Natural killer cell treated with Interleukin-12 subunit alpha and Interleukin-12 subunit beta and Interleukin-15 and Interleukin-18, amount 100 ng/mL, for 72 hours (primary cell): ENCODE measurements at places on chromosomes 2 and 18. TPM values are rescaled to one million over a fixed set of nuclear protein-coding genes. Genes with fewer than 3 reads are reported as not detected.

- no peak for DNase-seq
- no peak overlapping the region for H3K27ac ChIP-seq
- no peak overlapping the region for H3K4me3 ChIP-seq
- H3K27me3 ChIP-seq, result no peaks in the 10 kb centered on the region
- H3K4me1 ChIP-seq, result no peaks in the 10 kb centered on the region
These were observed 318.5 kb downstream of the FBXO15 start for GRCh38 chr18:73829146-73829545.

DNA sequence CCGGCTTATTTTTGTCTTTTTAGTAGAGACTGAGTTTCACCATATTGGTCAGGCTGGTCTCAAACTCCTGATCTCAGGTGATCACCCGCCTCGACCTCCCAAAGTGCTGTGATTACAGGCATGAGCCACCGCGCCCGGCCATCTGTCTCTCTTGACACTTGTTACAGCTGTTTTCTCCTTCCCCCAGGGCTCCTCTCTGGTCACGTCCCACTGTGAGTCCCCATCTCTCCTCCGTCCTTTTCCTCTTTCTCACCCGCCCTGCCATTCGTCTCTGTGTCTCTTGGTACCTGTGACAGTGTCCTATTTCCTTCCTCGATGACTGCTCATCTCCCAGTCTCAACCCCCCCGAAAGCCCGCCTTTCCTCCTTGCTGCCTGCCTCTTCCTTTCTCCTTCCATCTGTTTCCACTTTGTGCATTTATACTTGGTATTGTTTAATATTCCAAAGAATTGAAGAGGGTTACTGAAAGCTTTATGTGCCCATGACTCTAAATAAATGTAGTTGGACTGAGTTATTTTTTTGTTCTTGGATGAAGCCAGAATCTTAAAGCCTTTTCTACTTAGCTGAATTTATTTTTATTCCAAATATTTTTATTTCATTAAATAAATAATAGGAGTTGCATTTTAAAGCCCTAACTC is 241.5 kb downstream of the SH3RF3 start:
- no peaks in the 10 kb centered on the region for H3K4me1 ChIP-seq
- H3K27me3 ChIP-seq, result no peaks in the 10 kb centered on the region
- DNase-seq, result no peak
- no peak overlapping the region for H3K4me3 ChIP-seq
- H3K27ac ChIP-seq, result no peak overlapping the region

GRCh38 chr18:22556222-22557167 is 138.8 kb upstream of the CTAGE1 start:
- H3K4me3 ChIP-seq, result peak overlapping the region; percentile 1
- H3K4me1 ChIP-seq, result peaks cover 22% of the 10 kb centered on the region
- no peak overlapping the region for H3K27ac ChIP-seq
- H3K27me3 ChIP-seq, result peaks cover 37% of the 10 kb centered on the region
- no peaks in the 10 kb centered on the region for H3K36me3 ChIP-seq

DNA sequence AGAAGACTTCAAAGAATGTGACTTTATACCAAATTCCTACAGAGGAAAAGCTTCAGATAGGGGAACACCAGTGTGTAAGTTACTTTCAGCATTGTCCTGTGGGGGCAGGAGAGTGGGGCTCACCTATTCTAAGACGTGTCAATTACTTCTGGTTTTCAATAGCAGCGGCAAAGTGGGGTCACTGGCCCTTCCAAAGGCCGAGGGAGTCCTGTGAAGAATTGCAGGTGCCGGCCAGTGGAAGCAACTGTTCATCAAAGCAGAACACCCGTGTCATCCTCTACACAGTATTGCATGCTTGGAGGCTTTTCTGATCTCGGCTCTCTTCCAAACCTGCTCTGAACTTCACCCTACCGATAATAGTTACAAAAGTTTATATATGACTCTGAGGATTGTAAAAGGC is 1176.5 kb upstream of the TMEFF2 start:
- H3K27ac ChIP-seq, result no peak overlapping the region
- H3K4me1 ChIP-seq, result no peaks in the 10 kb centered on the region
- H3K27me3 ChIP-seq, result no peaks in the 10 kb centered on the region
- no peaks in the 10 kb centered on the region for H3K36me3 ChIP-seq
- DNase-seq, result no peak
- no peak overlapping the region for H3K4me3 ChIP-seq

DNA sequence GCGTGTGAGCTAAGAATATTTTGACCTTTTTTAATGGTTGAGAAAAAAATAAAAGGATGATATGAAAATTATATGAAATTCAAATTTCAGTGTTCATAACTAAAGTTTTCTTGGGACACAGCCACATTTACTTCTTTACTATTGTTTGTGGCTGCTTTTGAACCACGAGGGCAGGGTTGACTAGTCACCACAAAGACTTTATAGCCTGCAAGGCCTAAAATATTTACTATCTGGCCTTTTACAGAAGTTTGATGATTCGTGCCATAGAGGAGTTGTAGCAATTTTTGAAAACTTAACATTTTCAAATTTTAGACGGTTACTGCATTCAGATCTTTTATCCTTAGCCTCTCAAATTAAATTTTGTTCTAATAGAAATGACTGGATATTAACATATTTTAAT is 69.9 kb downstream of the LIMS1 start:
- H3K27me3 ChIP-seq, result no peaks in the 10 kb centered on the region
- no peaks in the 10 kb centered on the region for H3K36me3 ChIP-seq
- DNase-seq, result no peak
- peaks cover 34% of the 10 kb centered on the region for H3K4me1 ChIP-seq

DNA sequence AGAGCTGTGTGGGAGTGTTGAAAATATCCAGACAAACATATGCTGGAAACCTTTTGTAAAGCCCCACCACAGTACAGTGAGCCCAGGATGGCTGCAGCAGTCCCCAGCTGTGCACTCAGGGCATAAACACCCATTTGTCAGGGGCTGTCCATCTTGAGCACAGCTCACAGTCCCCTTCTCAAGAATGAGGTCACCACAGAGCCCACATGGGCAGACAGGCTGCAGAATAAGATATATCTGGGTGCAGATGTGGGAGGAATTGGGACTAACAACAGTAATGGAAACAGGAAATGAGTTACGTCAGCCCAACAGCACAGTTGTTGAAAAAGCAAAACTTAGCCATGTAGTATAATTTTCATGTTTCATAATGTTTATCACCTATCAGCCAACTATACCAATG is 219.6 kb downstream of the ETAA1 start:
- no peak for DNase-seq
- H3K27ac ChIP-seq, result peak overlapping the region; percentile 18
- H3K27me3 ChIP-seq, result no peaks in the 10 kb centered on the region
- H3K36me3 ChIP-seq, result no peaks in the 10 kb centered on the region
- no peak overlapping the region for H3K4me3 ChIP-seq
- no peaks in the 10 kb centered on the region for H3K4me1 ChIP-seq

DNA sequence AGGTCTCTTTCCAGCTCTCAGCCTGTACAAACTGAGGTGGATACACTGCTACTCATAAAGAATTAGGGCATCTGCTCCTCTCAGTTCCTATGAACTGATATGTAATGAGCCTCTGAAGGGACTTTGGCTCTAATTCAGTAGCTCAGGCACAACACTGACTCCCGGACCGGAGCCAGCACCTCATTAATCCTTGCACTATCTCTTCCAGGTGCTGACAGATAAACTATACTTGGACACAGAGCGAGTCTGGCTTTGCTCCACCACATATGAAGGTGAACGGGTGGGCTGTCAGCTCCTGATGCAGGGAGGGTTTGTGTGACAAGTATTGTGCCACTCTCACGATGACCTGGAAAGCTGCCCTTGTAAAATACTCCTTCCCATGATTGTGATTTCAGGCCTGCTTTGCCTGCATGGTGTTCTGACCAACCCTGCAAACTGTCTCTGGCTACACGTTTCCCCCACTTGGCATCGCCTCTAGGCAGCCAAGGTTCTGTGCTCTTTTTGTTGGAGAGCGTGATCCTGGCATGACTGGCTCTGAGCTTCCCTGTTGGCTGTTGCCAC is 111.6 kb upstream of the LMAN1 start:
- H3K36me3 ChIP-seq, result no peaks in the 10 kb centered on the region
- no peak overlapping the region for H3K27ac ChIP-seq
- H3K27me3 ChIP-seq, result peaks cover 39% of the 10 kb centered on the region
- H3K4me1 ChIP-seq, result no peaks in the 10 kb centered on the region
- DNase-seq, result no peak
- H3K4me3 ChIP-seq, result no peak overlapping the region

DNA sequence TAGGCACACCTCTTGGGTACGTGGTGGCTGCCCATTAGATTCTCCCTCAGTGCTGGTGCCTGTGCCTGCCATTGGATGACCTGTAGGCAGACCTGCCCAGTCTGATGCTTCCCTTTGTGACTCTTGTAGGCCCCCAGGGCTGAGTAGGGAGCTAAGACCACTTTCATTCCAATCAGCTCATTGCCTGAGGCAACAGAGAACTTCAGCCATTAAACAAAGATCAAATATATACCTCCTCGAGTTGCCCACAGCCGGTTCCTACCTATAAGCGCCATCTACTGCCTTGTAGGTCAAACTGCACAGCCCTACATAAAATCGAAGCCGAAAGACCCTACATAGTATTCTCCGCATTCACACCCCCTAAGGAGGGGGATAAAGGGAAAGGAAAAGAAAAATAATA is 184.6 kb downstream of the ETAA1 start:
- no peaks in the 10 kb centered on the region for H3K27me3 ChIP-seq
- H3K36me3 ChIP-seq, result peaks cover 21% of the 10 kb centered on the region
- DNase-seq, result no peak
- peaks cover 6% of the 10 kb centered on the region for H3K4me1 ChIP-seq
- H3K27ac ChIP-seq, result no peak overlapping the region
- H3K4me3 ChIP-seq, result no peak overlapping the region

- H3K27me3 ChIP-seq, result no peaks in the 10 kb centered on the region
- H3K4me3 ChIP-seq, result no peak overlapping the region
- H3K27ac ChIP-seq, result no peak overlapping the region
- H3K4me1 ChIP-seq, result no peaks in the 10 kb centered on the region
- H3K36me3 ChIP-seq, result no peaks in the 10 kb centered on the region
These were observed 124.2 kb downstream of the FSIP2 start for GRCh38 chr2:185862657-185863398.

- no peaks in the 10 kb centered on the region for H3K4me1 ChIP-seq
- no peak overlapping the region for H3K27ac ChIP-seq
- no peak overlapping the region for H3K4me3 ChIP-seq
- no peaks in the 10 kb centered on the region for H3K36me3 ChIP-seq
These were observed 18.1 kb downstream of the CALCRL start for GRCh38 chr2:187429989-187430388.

DNA sequence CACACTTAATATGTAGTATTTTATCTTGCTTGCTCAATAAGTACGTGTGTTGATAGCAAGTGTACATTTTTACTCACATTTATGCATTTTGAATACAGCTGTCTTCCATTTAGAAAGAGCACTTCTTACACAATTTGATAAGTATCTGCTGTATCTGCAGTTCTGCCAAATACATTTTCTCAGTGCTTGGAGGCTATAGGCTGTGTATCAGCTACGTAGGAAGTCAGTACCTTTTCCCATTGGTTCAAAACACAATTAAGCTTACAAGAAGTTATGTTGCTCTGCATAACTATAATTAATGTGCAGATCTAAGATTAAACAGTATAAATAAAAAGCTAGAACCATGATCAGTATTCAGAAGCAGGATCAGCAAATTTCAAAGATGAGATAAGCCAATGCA is 503.6 kb upstream of the SMIM21 start:
- no peaks in the 10 kb centered on the region for H3K4me1 ChIP-seq
- H3K27me3 ChIP-seq, result no peaks in the 10 kb centered on the region
- no peak for DNase-seq
- H3K36me3 ChIP-seq, result no peaks in the 10 kb centered on the region
- H3K4me3 ChIP-seq, result no peak overlapping the region

DNA sequence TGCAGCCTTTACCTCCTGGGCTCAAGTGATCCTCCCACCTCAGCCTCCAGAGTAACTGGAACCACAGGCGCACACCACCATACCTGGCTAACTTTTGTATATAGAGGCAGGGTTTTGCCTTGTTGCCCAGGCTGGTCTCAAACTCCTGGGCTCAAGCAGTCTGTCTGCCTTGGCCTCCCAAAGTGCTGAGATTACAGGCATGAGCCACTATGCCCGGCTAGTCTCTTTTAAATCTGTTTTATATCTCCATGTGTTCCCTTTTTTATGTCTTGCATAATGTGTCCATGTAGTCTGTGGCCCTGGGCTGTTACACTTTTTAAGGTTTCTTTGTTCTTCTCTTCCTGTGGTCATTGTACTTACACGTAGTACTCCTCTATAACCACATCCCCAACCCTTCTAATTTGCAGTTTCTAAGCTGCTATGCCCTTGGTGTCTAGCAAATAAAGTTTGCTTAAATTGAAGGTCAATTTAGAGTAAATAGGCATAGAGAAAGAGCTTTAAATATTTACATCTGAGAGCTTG is 168.2 kb downstream of the MCFD2 start:
- no peaks in the 10 kb centered on the region for H3K36me3 ChIP-seq

Gene IMPACT
- 6.6 TPM for total RNA-seq

Gene SH2D6
- 0.81 TPM for total RNA-seq

Gene SMPD4
- 122 TPM for total RNA-seq

Gene ARHGAP28
- total RNA-seq, result not detected

Gene EN1
- total RNA-seq, result not detected

Gene WNT10A
- not detected for total RNA-seq

Gene DTNA
- not detected for total RNA-seq

Gene MALL
- total RNA-seq, result not detected

Gene FOSL2
- total RNA-seq, result 44.5 TPM

Gene SPATA3
- total RNA-seq, result 0.50 TPM

Gene AGFG1
- 65.9 TPM for total RNA-seq

Gene CSRNP3
- total RNA-seq, result not detected

Gene ZCCHC2
- total RNA-seq, result 46.3 TPM

Gene CDKL4
- not detected for total RNA-seq
